ENCODE measurements at places on chromosomes 1 and 21.

DNA sequence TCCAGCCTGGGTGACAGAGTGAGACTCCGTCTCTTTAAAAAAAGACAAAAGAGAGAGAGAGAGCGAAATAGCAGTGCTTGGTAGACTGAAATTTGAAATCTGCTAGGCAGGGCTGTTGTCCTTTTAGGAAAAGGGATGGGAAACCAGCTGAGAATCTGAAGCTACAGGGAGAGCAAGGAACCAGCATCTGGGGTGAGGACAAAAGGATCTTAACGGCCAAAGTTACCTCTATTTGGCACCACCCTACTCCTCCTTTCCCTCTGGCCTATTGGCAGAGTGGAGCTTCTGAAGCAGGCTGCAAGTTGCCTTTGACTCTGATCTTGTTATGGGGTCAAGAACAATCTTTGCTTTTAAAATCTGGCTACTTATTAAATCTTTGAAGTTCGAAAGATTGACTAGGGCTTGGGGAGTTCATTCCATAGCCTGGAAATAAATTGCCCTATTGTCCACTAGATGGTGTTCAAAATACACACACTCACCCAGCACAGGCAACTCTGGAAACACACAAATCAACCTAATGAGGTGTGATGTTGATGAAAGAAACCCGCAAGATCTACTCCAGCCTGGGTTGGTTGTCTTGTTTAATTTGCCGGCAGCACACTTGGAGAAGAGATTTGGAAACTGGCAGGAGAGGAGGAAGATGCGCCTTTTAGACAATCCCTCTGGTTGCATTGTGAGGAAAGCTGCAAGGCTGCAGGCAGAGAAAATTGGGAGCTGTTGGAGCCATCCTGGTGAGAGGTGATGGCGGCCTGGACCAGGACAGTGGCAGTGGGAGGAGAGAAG lies 16.5 kb upstream of the PARP1 start:
- no peak for DNase-seq

DNA sequence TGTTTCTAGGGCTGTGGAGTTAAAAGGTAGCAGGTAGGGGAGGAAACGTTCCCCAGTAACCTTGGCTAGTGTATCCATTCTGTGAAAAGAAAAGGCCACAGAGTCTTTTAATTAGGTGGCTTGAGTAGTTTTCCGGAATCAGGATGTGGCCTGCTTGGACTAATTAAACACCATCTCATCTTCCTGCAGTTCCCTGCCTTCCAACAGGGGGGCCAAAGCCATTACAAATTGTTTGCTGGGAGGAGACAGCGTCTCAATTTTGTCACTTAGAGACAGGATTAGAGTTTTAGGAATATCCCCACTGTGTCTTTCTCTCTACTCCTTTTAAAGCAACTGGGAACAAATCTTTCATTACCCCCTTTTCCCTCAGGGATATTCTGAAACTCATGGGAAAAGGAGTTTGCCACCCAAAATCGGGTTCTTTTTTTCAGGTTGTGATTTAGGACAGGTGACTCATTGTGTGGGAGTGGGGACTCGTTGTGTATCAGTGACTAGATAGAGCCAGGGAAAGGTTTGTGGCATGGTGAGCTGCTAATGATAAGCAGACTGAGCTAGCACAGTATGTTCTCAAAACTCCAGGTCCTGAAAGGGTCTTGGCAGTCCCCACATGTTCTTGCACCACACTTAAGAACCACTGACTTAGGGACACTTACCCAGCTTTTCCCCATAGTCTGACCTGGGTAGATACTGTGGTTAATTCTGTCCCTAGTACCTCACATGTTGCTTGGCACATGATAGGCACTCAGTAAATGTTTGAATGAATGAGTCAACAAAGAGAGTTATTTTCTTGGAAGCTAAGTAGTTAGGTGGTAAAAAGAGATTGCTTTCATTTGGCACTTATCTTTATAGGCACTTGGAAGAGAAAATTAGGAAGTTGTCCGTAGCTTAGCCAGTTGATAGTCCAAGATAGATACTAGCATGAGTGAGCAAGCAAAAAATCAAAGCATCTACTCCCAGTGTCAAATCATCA lies 22.5 kb downstream of the INTS3 start:
- DNase-seq: no peak

DNA sequence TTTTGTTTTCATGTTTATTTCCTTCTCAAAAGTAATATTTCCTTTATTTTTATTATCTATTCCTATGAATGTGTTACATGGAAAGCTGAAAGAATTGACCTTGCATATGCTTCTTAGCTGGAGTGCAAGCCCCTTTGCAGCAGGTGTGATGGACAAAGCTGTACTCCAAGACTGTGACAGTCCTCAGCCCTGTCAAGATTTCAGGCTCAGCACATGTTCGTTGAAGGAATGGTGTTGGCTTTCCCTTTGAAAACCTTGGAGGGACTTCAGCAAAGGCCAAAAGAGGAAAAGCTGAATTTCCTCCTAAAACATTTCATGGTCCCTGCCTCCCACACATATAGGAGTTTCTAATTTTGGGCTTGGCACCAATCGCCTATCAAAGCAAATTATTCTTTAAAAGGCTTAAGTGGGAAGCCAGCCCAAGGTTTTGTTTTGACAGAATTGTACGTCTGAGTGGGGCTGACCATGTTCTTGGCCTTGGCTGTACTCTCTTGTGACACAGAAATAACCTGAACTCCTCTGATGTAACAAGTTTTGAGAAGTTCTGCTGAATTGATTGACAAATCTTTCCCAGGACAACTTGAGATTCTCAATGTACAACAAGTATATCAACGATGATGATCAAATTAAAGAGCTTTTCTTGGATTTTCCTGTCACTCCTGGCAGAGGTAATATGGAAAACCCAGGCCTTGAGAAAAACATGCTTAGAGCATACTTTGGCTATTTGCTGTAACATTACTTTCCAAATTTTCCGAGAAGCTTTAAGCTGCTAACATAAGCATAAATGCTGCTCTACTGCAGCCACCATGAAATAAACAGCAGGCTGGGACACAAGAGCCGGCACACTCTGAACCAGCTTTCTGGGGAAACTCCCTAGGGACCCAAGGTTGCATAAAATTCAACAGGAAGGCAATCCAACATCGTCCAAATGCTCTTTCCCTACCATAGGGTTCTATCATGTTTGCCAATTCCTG lies 135.7 kb upstream of the ZNF648 start:
- DNase-seq: no peak

GRCh38 chr1:3914911-3915310 lies 14.8 kb upstream of the C1orf174 start:
- DNase-seq: no peak
